ENCODE measurements at places on chromosomes 7 and 10.
A peak's percentile ranks its signal among the peaks of the same experiment; 100 is the strongest.

DNA sequence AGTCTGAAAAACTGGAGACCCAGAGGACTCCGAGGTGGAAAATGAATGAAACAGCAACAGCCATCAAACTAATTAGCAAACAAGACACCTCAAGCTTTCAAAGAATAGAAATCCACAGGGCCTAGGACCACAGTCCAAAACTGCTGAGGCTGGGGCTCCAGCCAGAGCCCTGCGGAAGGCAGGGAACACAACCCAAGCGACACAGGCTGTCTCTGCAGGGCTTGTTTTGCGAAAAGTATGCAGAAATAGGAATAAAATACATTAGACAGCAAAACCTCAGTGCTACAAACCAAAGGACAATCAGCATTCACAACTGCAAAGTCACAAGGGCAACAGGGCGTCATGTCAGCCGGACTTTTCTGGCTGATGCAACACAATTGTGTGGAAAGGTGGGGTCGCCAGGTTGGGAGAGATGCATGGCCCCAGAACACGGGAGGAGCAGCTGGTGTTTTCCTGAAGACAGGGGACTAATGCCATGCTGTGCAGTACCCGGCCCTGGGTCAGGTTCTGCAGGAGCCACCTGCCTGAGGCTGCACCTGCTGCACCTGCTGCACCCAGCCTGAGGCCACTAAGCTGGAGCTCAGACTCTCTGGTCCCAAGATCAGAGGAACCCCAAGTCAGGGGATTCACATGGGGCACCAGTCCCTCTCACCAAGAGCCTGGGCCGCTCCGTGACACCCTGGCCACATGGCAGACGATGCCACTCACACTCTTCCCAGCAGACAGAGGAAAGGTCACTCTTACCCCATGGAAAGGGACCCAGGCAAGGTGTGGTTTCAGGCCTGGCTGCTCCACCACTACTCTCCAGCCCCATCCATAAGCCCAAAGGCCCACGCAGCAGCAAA is 74.2 kb downstream of the MAD1L1 start:
- no peak for DNase-seq

DNA sequence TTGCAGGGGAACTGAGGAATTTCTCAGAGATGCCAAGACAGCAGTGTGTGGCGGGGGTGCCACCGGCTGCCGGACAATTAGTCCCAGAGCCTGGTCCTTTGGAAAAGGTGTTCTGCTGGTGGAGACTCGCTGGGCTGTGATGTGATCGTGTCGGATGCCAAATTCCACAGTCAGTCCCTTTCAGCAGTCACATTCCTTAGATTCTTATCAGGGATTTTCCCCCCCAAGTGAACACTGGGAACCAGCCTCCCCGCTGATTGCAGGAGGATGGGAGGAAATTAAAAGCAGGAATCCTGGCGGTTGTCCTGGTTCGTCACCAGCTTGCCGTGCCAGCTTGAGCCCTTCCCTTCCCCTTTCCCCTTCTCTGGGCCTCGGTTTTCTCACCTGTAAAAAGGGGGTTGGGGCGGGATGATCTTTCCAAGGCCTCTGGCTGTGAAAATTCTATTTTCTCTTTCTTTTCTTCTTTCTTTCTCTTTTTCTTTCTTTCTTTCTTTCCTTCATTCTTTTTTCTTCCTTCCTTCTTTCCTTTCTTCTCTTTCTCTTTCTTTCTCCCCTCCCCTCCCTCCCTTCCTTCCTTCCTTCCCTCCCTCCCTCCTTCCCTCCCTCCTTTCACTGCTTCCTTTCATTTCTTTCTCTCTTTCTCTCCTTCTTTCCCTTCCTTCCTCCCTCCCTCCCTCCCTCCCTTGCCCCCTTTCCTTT is 39.6 kb downstream of the COL26A1 start:
- peak; percentile 38 for DNase-seq

DNA sequence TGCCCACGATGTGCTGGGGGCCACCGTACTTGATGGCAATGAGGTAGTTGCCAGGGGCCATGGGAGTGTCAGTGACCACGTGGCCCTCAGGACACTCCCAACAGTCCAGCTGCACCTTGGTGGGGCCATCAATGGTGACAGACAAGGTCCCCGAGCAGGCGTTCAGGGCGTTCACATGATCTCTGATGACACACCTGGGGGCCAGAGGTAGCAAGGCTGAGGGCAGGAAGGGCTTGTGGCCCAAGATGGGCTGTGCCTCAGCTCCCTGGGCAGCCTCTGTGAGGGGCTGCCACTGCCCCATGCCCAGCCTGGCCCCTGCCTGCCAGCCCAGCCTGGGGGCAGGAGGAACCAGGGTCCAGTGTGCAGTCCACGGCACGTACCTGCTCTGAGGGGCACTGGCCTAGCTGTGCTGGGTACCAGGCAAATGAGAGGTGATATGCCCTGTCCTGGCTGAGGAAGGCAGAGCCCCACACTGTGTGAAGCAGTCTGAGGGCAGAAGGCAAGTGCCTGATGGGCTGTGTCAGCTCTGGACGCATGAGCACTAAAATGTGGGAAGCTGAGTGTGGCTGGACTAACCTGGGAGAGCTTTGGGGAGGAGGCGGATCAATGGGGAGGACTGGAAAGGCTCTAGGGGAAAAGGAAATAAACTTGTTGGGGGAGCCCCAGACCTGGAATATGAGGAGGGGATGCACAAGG is 3.5 kb upstream of the KCP start:
- no peak for DNase-seq

- DNase-seq = no peak
Measured at GRCh38 chr10:99621454-99622251, 1.4 kb upstream of the SLC25A28 start.

- peak; percentile 59 for DNase-seq
Measured at GRCh38 chr10:102645388-102645740, 1.1 kb downstream of the TRIM8 start.

- no peak for DNase-seq
Measured at GRCh38 chr10:33132626-33133025, 174.6 kb upstream of the ITGB1 start.

DNA sequence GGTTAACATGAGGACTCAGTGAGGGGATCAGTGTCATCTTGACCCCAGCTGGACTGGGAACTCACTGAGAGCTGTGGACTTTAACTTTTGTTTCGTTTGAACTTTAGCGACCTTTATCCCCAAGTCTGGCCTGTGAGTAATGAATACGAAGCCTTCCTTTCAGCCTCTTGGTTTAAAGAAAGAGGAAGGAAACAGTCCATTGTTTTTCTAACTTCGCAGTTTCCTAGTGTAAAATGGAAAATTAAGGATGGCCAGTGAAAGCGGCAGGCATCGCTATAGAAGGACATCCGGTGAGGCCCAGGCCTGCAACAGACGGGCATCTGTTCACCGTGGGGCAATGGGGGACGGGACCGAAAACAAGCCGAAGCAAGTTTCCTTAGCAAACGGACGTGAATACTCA is 44.1 kb upstream of the ADO start:
- DNase-seq = no peak

- no peak for DNase-seq
Measured at GRCh38 chr10:27490807-27491206, 13.3 kb upstream of the RAB18 start.

DNA sequence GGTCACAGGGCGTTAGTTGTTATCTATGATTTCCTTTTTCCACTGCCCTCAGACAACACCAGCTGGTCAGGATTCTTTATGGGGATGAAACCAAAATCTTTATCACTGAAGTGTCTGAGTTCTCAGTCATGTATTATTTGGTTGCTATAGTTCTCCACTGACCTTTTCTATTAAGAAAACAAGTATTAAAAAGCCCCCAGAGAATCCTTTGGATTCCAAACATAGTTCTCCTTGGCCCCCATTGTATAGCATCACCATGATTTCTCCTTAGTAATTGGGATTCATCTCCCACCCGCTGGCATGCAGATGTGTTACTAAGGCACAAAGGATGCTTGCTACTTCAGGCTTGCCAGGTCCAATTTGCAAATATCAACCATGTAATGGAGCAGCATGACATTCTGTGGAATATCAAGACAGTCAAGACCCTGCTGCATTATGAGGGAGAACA is 94.3 kb downstream of the IQUB start:
- DNase-seq = no peak

GRCh38 chr10:133373174-133374090 is at the start of gene ECHS1:
ECHS1 (minus strand) TSS chr10:133373354; CDS start chr10:133373333, 21 bp downstream.
- DNase-seq = peak; percentile 94

GRCh38 chr7:44966731-44967538 is 11.9 kb downstream of the MYO1G start:
- DNase-seq = no peak

DNA sequence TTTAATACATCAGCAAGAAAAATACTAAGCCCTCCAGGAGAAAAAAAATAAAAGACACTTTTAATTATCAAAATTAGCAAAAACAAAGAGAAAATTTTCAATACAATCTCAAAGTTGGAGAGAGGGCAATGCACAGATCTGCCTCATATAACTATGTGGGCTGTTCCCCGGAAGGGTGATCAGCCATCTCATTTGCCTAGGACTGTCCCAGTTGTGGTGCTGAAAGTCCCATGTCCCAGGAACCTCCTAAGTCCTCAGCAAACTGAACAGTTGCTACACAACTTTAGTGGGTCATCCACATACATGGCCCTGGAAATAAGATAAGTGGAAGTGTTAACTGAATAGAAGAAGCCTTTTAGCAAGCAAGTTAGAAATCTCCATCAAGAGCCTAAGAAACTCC is 14.4 kb downstream of the CFAP70 start:
- no peak for DNase-seq

DNA sequence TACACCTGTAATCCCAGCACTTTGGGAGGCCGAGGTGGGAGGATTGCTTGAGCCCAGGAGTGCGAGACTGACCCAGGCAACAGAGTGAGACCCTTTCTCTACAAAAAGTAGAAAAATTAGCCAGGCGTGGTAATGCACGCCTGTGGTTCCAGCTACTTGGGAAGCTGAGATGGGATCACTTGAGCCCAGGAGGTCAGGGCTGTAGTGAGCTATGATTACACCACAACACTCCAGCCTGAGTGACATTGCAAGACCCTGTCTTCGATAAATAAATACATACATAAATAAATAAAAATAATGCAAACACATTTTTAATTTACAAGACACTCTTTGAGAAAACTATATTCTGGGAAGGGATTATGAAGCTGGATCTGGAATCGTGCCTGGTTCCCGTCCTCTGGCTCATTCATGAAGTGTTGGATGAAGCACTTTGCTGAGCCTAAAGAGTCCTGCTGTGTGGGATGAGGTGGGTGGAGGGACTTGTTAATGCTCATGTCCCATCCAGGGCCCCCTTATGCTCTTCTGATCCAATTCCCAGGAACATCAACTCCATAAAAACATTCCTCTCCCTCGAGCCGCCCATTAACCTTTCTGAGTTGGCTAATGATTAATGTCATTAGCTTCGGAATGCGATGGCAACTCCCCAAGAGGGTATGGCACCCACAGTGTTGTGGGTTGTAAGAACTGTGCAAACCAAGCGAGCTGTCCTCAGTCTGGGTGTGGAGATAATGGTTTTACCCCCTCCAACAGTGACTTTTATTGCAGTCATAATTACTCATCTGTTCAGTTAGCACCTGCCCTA is 236.3 kb downstream of the BAMBI start:
- no peak for DNase-seq

DNA sequence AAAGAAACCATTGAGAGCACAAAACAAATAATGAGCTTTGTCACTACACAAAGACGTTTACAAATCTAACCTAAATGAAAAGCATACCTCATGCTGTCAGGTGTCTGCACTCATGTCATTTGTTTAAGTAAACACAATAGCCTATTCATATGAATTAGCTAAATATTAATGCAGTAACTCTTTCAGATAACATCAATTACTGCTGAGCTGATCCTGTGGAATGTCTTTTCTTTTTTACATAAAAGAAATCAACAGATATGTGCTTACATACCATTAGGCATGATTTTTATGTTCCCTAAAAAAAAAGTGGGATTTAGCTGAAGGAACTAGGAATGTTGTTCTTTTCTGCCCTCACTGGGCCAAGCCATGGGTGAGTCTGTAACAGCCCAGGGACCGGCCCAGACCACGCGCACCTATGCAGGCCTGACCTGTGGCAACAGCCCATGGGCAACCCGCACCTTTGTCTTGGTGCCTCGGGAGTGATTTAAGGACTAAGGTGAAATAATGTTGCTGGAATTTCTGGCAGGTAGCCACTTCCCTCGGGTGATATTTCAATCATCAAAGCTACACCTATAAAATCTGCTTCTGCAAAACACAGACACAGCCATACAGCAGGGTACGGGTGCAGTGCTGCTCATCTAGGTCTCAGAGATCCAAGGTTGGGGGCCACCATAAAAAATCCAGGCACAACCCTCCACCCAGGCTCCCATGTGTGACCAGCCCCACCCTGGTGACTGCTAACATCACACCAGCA is 44.6 kb downstream of the FGFR2 start:
- DNase-seq = no peak

DNA sequence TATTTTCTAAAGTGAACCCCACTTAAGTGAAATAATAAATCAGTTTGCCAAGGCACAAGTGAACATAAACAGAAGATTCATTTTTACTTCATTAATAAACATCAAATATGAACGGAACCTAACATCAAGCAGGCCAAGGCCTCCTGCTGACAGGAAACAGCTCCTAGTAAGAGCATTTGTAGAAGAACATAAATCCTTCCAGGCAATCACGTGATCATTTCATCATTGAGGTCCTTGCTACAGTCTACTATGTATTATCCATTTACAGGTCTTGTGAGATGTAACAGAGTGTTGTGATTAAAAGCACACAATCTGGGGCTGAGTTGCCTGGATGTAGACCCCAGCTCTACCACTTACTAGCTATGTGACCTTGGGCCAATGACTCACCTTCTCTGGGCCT is 70.6 kb downstream of the CALD1 start:
- DNase-seq = no peak

- no peak for DNase-seq
Measured at GRCh38 chr7:25846722-25847121, 305.3 kb upstream of the NFE2L3 start.

DNA sequence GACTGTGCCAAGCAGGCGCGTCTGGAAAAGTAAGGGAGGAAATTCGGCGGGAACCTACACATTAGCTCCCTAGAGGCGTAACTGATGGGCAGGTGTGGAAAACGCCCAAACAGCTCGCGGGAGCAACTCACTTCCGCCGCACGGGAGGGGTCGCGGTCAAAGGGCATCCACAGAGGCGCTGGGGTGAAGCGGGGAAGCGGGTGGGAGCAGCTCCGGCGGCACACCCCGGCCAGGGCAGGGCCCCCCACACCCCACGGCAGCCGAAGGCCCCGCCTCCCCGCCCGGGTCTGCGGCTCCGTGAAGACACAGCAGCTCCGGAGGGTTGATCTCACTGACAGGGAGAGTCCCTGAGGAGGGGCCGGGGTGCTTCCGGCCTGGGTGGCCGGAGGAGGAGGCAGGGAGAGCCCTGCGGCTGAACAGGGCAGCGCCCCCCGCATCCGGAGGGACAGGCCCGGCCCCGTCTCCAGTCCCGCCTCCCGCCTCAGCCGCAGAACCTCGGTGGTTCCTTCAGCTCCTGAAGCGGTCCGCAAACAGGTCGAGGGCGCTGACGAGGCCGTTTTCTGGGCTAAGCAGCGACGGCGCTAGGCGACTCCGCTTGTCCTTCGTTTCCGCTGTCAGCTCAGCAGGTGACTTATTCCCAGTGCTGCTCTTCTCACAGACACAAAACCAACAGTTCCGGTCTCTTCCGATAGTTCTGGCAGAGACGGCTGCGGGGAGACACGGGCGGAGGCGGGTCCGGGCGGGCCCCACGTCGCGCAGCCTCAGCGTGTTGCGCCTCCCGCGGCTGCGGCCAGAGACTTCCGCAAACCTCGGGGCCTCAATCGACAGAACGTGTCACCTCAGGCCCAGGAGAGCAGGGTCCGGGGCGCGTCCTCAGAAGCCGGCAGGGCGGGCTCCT is 276.1 kb downstream of the DNAJB6 start:
- no peak for DNase-seq

GRCh38 chr10:126422567-126422966 is 34.3 kb upstream of the ADAM12 start:
- no peak for DNase-seq
